Stimulated activated CD8-positive, alpha-beta memory T cell treated with anti-CD3 and anti-CD28 coated beads, Interleukin-4, amount 100 ng/mL, for 4 hours (primary cell): ENCODE measurements at places on chromosomes 12 and 14.

DNA sequence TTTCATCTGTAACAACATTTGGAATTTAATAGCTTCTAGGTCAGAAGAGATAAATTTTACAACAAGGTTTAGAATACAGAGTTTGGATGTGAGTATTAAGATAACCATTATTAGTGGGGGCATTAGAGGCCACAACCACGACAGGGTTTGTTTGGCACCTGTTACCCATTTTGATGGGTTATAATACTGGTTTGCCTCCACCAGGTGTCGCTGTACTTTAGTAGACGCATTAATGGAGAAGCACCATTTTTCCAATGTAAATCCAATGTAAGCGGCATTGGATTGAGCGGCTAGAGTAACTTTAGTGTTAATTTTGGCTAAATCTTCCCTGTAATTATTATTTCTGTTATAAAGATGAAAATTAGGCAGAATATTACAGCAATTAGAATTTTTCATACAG lies 136.2 kb downstream of the SLCO1B3 start:
- DNase-seq = no peak

DNA sequence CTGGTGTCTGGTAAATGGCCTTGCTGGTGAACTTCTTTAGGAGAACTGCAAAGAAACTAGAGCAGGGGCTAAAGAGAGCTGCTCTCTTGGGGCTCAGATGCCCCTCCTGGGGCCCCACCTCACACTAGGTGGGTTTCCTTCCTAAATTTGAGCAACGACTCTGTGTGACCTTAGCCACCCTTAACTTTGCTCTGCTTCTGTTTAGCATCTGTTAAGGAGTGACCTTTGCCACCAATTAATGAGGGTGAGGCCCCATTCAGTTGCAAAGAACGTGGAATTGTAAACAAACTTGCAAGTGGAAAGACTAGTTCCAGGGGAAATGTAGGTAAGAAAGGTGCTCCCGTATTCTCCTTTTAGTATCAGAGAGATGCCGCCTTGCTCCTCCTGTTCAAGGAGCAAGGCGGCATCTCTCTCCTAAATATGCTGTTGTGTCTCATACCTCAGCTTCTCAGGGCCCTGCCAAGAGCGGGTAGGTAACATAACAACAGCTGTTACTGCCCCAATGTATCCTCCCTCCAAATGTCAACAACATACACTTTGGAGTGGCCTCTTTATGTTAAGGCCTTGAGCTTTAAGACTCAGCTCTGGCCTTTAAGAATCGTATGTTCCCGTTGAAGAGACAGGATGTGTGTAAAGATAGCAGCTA lies 77.6 kb upstream of the FUT8 start:
- no peak for DNase-seq

GRCh38 chr12:117155278-117156060 lies 34.8 kb downstream of the FBXO21 start:
- peak; percentile 16 for DNase-seq

GRCh38 chr12:75690296-75690955 lies 179.0 kb upstream of the KRR1 start:
- no peak for DNase-seq

DNA sequence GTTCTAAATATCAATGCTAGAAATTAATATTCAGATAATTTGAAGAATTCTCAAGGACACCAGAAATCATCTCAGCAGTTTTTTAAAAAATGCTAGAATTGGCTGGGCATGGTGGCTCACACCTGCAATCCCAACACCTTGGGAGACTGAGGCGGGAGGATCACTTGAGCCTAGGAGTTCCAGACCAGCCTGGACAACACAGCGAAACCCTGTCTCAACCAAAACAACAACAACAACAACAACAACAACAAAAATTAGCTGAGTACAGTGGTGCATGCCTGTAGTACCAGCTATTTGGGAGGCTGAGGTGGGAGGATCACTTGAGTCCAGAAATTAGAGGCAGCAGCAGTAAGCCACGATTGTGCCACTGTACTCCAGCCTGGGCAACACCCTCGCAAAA lies 3.2 kb upstream of the MDP1 start:
- DNase-seq = no peak

DNA sequence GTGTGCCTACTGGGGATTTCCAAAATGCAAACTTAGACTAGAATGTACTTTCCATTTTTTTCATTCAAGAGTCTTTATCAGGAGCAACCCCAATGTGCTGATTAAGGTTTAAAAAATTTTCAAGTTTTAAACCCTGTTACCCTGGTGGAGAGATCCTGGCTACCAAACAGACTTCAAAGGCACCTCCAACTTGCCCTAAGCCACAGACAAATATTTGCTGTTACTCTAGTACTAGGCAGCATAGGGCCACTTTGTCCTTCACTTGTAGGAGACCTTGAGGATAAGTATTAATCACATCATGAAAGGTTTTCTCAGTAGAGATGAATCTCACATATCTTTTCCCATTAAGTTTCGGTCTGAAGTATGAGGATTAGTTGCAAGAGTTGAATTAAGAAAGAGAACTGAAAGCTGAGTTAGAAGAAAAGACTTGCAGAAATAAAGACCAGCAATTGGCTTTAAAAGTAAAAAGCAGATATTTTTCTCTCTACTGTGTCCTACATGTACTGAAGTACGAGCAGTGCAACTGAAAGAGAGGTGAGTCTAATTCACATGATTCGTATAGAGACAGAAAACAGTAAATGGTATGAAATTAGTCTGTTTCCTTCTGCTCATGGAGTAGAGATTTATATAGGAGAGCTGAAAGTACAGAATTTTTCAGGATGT lies 28.3 kb downstream of the NTN4 start:
- no peak for DNase-seq

- no peak for DNase-seq
These were observed 382.3 kb downstream of the ATP23 start for GRCh38 chr12:58323676-58324075.

DNA sequence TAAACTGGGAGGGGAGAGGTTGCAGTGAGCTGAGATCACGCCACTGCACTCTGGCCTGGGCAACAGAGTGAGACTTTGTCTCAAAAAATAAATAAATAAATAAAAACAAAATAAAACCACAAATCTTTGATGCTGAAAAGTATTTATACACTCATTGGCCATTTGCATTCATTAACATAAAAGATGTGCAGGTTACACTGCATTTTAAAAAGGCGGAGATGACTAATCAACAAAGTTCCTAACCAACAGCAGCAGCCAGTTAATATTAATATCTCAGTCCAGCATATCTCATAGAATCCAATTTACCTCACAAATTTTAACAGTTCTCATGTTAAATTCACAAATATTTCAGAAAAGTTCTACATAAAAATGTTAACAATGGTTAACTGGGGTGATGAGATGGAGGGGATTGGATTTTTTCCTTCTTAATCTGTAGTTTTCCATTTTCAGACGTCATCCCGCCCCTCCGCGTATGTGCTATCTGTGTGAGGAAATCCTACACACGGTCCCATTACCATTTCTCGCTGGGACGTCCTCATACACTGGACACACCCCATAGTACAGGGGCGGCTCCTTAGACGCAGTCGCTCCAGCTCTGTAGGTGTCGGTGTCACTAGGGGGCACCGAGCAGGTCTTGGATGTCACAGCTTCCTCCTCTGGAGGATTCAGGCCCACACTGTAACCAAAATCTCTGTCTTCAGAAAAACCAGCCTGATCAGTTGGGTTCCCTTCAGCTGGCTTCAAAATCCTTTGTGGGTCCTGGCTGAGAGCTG lies 7.3 kb downstream of the ANKLE2 start:
- DNase-seq = no peak

DNA sequence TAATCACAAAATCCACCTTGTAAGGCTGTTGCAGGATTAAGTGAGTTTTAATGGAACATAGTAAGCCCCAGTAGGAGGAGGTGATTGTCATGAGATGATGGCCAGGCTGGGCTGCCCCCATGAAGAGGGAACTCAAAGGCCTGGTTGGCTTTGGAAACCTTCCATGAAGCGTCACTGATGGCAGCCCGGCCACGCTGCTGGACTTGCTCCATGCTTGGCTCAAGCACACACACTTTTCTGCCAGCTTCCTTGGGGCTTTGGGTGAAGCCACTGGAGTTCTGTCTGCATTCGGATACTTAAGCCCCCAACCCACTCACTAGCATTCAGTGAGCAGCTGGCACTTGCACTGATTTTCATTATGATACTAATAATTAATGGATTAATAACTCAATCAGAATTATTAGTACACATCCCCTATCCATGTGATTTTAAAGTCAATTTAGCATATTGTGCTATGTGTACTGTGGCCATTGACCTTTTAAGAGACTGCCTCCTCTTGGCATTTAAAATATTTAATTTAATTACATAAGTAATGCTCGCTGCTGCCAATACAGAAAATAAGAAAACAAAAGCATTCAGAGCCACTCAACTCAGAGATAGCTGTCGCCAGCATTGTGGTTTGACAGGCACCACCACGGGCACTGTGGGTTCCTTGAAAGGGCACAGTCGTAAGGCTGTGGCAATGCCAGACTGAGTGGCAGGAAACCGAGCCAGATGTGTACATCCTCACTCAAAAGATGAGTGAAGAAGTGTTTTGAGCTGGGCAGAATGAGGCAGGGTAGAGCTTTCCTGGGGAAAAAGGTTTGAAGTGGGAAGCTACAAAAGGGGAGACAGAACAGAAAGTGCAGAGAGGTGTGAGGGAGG lies 15.9 kb downstream of the KRT85 start:
- DNase-seq = peak; percentile 12

GRCh38 chr12:79186506-79186905 lies 321.9 kb downstream of the SYT1 start:
- no peak for DNase-seq

- DNase-seq = no peak
These were observed 31.7 kb downstream of the ACADS start for GRCh38 chr12:120757226-120757742.

GRCh38 chr12:75892731-75893408 lies 138.7 kb downstream of the PHLDA1 start:
- no peak for DNase-seq

DNA sequence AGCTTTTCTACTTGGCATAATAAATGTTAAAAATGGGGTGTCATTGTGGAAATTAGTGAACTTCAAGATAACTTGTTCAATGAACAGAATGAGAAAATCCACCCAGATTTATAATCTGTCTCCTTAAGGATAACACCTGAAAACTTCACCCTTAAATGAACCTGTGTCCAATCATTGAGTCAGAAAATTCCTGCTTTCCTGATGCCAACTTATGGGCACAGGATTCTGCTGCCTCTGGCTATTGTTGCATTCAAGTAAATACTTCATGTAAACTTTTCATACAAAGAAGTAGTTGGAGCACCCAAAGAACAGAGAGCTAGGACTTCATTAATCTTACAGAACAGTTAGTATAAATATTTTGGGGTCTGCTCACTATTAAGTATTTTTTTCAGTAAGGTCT lies 98.9 kb upstream of the PLEKHA5 start:
- no peak for DNase-seq

GRCh38 chr12:86774841-86775388 lies 518.7 kb upstream of the MGAT4C start:
- no peak for DNase-seq

GRCh38 chr12:4164188-4164558 lies 109.4 kb upstream of the CCND2 start:
- no peak for DNase-seq

GRCh38 chr14:68897559-68898155 lies 81.4 kb downstream of the ACTN1 start:
- DNase-seq = no peak

DNA sequence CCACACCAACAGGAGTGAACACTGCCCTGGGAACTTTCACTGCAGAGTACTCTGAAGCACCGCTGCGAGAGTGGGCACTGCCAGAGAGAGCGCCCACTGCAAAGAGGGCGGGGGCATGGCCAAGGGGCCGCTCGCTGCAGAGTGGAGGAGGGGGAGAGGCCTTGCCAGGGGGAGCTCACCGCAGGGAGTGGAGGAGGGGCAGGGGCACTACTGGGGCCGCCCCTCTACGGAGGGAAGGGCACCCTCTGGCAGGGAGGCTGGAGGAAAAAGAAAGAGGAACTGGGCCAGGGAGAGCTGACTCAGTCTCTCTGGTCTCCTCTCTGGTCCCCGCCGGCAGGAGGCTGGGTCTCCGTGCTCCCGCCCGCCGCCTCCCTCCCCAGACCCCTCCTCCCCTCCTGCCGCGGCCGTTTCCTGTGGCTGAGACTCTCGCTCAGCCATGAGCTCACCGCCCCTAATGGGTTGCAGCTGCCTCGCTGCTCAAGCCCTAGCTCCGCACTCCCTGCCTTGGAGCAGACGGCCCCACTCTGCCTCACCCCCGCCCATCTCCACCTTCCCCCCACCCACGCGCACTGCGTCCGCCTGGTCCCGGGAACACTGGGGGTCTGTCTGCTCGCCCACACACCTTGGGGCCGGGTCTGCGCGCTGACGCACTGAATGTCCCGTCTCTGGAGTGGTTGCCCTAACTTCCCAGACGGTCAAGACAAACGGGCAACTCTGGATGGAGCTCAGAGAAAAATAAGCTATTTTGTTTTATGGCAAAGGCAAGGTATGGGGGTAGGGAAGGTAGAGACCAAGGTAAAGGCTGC lies 1.3 kb downstream of the ARHGEF40 start:
- no peak for DNase-seq

DNA sequence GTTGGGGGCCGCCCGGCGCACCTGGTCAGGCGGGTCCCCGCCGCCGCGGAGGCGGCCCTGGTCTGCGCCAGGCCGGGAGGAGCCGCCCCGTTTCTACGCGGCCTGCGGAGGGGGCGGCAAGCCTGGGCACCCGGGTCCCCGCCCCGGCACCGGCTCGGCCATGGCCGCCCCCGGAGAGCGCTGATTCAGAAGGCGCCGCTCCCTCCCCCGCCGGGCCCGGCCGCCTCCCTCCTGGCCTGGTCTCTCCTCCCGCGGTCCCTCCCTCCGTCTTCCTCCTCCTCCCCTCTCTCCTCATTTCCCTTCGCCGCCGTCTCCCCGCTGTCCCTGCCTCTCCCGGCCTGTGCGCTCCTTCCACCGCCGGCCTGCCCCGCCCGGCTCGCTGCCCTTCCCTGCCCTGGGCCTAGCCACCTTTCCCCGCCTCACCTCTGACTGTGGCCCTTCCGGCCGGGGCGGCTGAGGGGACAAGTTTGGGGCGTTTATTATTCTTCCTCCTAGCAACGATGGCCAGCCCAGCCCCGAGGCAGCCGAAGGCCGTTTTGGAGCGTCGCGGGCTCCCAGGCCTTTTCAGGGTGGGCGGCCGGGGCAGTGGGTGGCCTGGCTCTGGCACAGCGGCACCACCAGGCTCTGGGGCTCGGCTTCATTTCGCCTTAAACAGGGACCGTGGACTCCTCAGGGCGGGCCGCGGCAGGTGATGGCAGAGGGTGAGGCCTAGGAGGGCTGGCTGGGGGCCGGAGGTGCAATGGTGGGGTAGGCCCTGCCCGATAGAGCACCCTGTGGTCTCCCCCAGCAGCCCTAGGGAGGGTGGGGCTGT lies 768 bp downstream of the CEP170B start:
- no peak for DNase-seq

DNA sequence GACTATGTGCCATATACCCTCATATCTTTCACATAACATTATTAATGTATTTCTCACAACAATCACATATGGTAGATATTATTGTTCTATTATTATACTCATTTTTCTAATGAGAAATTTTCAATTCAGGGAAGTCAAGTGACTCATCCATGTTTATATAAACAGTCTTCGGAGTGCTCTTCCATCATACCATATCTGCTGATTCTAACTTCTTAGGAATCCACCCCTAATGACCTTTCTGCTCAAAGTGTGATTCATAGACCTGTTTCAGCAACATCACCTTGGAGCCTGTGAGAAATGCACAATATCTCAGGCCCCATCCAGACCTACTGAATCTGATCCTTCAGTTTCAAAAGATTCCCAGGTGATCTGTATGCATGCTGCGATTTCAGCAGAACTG lies 39.8 kb upstream of the OVCH1 start:
- no peak for DNase-seq

- DNase-seq = no peak
These were observed 6.5 kb downstream of the CAPS2 start for GRCh38 chr12:75323663-75324062.
